Cortex of kidney (tissue), 1 donor: ENCODE measurements at places on chromosomes 4 and X.

DNA sequence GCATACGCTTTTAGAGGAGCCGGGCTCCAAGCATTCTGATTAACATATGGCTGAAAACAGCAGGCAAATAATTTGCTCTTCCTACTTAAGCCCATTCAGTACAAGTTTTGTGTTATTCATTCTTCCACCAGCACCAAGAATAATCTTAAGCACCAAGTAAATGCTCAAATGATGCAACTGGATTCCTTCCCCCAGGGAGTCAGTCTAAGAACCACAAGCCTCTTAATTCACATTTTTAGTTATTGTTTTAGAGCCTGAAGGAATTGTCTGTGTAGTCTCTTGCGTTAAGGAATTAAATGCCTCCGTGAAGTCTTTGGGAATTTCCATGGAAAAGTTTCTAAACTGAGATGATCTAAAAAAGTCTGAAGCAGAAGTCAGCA, 61.5 kb upstream of the MAGEB2 start:
- no peak for DNase-seq

DNA sequence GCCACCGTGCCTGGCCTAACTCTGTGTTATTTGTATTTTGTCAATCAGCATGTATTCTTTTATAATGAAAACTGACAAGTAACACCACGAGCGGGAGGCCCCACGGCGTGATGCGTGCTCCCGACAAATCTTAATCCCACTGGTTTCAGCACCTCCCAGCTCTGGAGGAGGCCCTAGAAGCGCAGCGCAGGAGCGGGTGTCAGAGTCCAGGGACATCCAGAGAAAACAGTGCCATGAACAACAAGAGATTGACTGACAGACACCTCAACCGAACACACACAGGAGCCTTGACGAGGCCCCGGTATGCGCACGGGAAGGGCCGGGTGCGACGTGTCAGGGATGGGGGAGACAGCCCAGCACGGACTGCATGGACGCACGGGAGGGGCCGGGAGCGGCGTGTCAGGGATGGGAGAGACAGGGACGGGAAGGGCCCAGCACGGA, 23.0 kb downstream of the GAK start:
- no peak for DNase-seq

- no peak for DNase-seq
Observed at GRCh38 chr4:41532882-41533281, 5.1 kb upstream of the LIMCH1 start.

GRCh38 chrX:129743821-129744220, 5.0 kb downstream of the XPNPEP2 start:
- DNase-seq: no peak

DNA sequence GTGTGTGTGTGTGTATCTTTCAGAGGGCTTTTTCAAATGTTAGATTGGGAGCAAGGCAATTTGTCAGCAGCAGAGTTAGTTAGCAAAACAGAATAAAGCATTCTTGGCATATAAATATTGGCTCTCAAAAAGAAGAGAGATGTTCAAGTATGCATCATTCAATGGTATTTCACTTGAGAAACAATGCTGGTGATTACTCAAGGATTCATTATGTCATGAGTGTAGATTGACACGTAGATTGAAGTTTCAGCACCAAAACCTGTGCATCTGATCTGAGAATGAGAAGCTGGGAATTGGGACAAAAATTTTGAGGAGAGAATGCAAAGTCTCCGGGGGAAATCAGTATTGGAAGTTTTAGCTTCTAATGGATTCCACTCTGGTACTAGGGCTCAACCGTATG, 241.4 kb downstream of the FRMPD4 start:
- no peak for DNase-seq

DNA sequence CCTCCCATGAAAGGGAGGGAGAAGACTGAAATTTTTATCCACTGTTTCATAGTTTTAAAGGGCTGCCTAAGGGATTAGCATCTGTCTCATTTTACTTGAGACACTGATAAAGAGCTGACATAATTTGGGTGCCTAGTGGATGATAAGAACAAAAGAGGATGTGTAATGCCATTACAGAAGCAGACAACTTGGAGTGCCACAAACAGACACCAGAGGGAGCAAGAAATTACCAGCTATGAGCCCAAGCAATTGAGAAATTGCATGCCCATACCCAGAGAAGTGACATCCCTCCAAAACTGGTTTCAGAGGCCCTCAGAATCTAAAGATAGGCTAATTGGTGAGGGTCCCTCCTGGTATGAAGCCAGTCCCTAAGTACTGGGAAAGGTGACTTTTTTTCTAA, 38.5 kb upstream of the POU3F4 start:
- no peak for DNase-seq

DNA sequence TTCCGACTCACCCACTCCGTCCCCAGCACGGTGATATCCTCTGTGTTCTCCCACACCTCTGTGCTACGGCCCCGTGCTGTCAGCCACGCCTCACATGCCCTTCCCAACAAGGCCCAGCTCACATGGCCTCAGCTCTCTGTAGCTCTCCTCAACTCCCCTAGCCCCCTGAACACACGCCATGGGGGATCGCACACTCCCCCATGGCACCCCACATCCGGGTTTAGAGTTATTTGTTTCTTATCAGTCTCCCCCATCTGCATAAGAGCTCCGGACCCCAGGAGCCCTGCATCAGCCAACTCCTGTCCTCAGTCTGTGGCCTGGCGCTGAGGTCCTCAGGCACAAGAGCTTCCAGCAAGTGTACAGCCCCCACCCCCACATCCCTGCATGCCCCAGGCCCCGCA, 7.0 kb downstream of the C4orf50 start:
- no peak for DNase-seq

- no peak for DNase-seq
Observed at GRCh38 chr4:163556177-163556576, 61.7 kb downstream of the TMA16 start.

GRCh38 chr4:73803213-73803612, 33.3 kb upstream of the CXCL6 start:
- DNase-seq: no peak

GRCh38 chr4:33930497-33930896, 2313.8 kb downstream of the ARAP2 start:
- DNase-seq: no peak

GRCh38 chr4:89305712-89306437, 1.7 kb downstream of the GPRIN3 start:
- DNase-seq: no peak

DNA sequence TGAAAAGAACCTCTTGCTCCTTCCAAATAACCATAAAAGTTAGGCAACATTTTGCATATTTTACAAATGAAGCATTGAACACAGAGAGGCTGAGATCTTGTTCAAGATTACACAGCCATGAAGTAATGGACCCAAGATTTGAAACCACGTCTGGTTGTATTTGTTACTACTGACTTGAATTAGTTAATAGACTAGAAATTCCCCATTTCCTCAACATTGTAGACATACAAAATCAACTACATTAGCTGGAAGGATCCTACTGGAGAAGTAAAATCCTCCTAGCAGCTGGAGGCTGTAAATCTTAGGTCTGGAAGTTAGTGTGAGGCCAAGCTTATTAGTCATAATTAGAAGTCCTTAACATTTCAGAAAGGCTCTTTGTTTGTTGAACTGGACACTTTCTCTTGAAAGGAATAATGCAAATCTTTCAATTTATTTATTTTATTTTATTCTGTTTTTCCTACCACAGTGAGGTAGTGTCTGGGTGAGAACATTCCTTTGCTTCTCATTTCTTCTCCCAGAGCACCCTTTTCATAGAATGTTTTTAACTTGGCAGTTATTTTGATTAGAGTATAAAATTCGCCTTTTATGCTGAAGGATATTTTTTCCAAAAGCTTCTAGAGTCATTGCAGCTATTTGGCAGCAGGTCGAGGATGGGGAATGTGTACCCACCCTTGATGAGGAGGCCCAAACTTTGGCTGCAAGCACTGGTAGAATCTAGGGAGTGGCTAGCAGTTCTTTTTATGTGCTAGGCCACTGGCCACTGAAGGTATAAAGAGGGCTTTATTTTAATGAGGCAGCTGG, 62.0 kb upstream of the CLNK start:
- DNase-seq: no peak

DNA sequence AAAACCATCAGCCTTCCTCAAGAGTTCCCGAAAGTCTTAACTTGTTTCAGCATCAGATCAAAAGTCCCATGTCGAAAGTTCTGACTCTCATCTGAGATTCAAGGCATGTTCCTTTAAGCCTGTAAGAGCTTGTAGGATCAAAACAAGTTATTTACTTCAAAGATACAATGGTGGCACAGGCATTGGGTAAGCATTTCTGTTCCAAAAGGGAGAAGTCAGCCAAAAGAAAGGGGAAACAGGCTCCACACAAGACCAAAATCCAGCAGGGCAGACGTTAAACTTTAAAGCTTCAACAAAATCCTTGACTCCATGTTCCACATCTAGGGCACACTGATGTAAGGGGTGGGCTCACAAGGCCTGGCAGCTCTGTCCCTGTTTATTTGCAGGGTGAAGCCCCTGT, 91.7 kb downstream of the FHDC1 start:
- no peak for DNase-seq

GRCh38 chr4:82865592-82865991, 25.4 kb downstream of the SEC31A start:
- no peak for DNase-seq

DNA sequence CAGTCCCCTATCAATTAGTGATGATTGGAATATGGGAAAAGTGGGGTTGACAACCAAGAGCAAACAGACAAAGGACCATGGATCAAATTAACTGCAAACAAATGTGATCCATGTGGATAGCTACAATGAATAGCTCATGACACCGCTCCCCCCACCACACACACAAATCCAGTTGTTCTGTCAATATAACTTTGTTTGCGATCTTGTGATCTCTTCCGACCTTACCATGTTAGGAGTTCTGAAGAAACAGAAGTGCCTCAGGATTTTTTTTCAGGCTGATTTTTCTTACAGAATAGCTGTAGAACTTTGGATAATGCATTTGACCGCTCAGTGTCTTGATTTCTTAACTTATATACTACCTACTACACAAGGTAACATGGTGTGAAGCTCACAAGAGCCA, 116.6 kb downstream of the SH2D1A start:
- DNase-seq: no peak

- DNase-seq: no peak
Observed at GRCh38 chr4:147299205-147299604, 181.7 kb upstream of the EDNRA start.

DNA sequence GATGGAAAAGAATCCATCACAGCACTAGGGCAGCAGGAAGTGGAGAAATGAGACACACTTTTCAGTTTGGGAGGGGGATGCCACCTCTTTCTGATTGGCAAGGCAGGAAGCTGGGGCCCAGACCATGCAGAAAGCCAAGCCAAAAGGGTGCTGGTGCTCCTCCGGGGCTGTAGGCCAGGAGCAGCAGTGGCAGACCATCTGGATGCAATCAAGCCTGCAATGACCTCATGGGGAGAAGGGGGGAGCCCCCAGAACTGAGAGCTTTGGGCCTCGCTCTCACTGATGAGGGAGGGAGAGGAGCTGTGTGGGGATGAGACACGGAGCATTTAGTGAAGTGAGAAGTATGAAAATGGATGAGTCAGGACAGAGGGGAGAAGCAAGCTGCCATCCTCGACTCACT, 141.3 kb upstream of the NALF2 start:
- DNase-seq: no peak

- no peak for DNase-seq
Observed at GRCh38 chr4:131635191-131635590, 1513.9 kb upstream of the PCDH10 start.

DNA sequence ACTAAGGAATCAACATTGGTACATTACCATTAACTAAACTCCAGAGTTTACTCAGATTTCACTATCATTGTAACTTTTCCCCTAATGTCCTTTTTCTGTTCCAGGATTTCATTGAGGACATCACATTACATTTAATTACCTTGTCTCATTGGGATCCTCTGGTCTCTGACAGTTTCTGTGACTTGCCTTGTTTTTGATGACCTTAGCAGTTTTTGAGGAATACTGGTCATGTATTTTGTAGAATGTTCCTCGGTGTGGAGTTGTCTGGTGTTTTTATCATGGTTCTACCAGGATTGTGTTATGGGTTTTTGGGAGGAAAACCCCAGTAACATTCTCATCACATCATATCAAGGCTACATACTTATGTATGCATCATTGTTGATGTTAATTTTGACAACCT, 95.6 kb upstream of the TBC1D9 start:
- DNase-seq: no peak

DNA sequence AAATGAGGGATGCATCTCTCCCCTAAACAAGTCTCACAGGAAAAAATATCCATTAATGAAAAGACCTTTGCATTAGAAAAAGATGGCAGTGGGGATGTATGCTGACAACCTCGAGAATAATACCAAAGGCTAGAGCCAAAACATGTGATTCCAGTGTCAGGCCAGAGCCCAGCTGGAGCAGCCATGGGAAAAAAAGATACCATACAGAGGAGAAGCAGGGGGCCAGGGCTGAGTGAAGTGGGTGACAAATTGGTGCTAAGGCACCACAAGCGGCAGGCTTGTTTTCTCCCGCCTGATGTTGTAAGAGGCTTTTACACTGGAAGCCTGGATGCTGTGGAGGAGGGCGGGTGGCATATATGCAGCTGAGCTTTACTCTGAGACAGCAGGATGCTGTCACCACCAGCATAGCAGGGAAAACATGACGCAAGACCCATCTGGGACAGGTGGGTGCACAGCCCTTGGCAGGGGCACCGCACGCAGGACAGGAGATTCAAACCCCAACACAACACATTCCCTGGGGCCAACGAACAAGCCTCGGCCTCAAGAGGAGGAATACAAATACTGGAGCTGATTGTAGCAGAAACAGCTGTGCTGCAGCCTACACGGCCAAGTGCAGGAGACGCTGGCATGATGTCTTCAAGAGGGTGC, 91.9 kb downstream of the TSPAN5 start:
- DNase-seq: no peak

DNA sequence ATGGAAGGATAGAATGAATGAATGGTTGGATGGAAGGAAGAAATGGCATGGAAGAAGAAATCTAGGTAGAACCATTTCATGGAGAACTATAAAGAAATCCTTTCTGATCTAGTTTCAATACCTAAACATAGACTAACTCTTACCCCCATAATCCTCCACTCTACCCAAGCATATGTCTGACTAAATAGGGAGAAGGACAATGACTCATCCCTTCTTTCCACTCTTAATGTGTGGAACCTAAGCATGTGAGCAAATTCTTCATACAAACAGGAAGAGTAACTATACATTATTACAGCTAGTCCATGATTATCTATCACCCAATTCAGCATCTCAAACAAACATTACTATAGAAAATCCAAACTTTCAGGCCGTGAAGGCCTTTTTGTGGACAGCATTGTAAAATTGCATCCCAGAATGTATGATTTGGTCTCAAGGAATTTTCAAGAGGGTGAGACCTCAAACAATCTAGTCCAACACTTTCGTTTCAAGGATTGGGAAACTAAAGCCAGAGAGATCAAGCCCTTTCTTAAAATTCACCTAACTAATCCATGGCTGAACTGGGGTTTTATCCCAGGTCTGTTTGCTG, 11.2 kb downstream of the C1QTNF7 start:
- no peak for DNase-seq

DNA sequence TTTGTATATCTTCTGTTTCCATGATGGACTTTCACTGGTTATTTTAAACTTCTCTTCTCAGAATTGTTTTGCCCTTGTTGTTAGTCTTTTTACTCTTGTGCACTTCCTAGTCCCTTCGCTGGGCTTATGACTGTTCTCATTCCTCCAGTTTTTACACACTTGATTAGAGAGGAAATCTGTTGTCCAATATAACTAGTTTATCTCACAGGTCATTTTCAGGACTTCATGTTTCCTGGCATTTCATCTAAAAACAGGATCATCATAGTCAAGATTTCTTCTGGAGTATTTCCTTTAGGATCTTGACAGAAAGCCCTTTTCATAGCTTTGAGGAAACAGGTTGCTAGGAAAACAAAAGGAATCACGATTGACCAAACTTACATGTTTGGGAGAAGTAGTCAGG, 3.0 kb downstream of the FNIP2 start:
- no peak for DNase-seq
